Posterior cingulate gyrus (tissue), 11 donors: ENCODE measurements at places on chromosomes 1 and 21.

DNA sequence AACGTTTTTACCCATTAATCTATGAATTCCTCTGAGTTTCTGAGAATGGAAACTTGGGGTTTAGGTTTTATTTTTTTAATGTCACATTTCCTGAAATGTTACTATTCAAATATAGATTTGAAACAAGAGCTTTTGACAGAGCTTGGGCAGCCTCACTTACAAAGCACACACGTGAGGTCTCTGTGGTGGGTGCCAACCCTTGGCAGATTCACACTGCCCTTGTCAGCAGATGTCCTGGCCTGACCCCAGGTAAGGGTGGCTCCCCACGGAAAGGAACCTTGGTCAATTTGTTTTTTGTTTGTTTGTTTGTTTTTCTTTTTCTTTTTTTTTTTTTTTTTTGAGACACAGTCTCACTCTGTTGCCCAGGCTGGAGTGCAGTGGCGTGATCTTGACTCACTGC is 53.5 kb downstream of the FAAP20 start:
- DNase-seq: peak; percentile 75

DNA sequence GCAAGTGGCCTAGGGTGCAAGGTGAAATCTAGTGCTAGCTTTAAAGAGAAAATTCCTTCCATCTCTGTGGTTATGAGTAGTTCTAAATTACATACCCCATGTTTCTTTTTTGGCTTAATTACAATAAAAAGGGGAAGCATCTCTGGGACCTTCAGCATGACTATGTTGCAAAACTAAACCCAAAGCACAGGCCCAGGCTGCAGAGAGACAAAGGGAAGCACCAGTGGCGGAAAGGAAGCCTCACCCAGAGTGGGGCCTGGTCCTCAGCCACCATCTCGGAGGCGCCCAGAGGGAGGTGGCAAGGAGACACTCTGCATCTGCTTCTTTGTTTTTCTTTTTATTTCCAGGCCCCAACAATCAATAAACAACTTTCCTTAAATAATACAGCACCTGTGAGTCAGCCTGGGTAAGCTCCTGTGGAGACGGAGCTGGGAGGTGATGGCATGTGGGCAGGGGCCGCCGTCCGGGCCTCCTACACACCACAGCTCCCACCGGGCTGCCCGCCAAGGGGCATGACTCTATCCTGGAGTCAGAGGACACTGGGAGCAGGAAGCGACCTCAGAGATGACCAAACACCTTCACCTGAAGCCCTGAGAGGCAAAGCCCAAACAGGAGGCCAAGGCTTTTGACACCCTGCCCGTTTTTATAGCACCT is 21.7 kb downstream of the ITPKB start:
- DNase-seq: no peak

DNA sequence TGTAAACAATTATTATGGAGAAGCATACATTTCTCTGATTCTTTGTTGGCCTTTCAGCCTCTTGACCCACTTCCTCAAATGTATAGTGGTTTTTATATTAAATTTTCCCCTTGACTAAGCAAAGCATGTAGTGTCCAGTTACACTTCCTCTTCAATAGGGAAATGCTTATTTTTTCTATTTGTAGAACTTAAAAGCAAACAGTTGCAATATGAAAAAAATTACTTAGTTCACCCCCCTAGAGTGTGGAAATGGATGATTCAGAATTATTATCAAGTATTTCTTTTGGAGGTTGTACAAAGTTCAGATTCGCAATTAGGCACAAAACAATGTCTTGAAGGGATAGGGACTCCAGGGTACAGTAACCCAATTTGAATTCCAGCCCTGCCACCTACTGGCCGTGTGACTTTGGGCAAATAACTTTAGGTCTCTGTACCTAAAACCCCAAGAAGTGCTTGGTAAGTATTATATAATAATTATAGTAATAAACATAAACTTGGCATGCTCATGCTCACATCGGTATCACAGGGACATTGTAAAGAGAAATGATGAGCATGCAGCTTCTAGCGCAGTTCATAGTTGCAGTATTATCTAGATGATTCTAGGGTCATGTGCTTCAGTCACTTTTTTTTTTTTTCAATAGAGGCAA is 28.6 kb upstream of the IFNGR2 start:
- DNase-seq: no peak

- DNase-seq: no peak
Observed at GRCh38 chr21:45990049-45990711, 8.6 kb downstream of the COL6A1 start.
